ENCODE measurements at places on chromosomes 11 and 22. TPM values are rescaled to one million over a fixed set of nuclear protein-coding genes. Genes with fewer than 3 reads are reported as not detected.

GRCh38 chr11:80519596-80520506 is 1079.0 kb upstream of the TENM4 start:
- DNase-seq, result no peak

DNA sequence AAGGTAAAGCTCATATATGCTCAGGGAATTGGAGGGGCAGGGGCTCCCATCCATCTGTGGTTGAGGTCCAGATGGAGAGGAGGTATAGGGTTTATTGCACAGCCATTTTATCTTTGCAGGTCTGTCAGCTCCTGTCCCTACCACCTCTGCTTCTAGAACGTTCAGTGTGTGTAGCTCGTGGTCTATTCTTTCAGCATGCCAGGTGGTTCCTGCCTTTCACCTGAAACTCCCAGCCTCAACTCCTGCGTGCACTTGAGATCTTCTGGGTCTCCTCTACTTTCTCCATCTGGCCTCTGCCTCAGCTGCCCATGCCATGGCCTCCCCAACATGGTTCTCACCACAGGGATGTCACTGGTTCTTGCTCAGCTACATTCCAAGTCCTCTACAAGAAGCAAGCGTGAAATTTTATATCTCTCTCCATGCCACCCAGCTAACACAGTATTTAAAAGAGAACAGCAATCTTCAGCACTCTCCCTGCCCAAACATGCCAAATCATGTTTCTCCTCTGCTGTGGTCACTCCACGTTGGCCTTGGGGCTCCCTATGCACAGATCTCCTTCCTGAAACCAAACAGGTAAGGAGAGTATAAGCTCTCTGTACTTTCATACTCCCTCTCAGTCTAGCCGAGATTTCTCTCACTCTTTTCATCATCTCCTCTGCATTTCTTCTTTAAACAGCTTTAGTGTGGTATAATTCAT is 157.8 kb upstream of the TRPC6 start:
- DNase-seq, result no peak

DNA sequence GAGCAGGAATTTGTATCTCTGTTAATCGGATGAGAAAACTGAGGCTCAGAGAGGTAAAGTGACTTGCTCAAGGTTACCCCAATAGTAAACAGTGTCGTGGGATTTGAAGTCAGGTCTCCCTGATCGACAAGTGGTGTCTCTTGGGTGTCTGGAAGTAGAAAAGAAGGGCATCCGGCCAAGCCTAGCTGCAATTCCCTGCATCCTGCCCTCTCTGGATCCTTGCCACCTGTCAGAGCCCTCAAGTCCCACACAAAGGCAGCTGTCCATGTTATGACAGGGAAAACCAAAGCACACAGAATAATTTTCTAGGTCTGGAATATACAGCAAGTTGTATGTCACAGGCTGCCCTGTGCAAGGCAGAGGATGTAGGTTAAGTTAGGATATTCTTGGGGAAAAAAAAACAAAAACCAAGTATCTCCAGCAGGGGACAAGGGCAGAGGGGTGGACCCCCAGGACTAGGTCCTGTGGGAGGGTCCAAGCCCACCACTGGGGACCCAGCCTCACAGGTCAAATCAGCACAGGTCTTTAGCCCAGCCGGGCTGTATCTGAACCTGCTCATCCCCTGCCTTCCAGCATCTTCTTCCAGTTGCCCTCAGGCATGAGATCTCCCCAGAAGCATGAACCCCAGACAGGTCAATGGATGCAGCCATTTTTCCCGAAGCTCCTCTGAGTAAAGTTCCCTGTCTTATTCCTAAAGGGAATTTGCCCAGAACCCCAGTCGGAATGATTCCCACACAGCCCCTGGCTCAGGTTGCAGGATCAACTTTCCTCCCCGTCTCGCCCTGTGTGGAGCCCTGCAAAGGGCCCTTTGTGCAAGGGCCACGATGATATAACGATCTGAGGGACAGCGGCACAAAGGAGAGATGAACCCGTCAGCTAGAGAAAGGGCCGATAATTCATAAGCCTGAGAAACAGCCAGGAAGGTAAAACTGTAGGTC is 15.0 kb downstream of the USH1C start:
- no peak for DNase-seq

GRCh38 chr11:61194169-61194671 is 9.1 kb upstream of the PGA3 start:
- no peak for DNase-seq

- no peak for DNase-seq
Observed at GRCh38 chr22:49719046-49719445, 108.6 kb downstream of the BRD1 start.

GRCh38 chr11:107961480-107961879 is 33.2 kb downstream of the RAB39A start:
- no peak for DNase-seq

DNA sequence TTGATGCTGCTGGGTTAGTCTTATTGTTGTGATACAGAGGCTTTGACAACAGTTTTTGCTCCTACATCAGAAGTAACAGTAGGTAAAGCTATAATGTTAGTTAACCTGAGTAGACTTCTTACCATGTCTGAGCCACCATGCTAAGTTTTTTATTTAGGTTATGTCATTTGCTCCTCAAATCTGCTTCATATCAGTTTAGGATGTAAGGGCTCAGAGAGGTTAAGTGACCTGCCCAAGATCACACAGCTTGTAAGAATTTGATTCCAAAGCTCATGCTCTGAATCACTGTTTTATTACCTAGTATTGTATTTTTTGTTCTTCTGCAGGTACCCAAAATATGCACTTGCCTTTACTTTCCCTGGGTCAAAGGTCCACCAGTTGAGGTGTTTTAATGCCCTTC is 161.7 kb downstream of the COMMD9 start:
- DNase-seq, result no peak

YAP1 gene
- polyA plus RNA-seq, result 144 TPM

DNA sequence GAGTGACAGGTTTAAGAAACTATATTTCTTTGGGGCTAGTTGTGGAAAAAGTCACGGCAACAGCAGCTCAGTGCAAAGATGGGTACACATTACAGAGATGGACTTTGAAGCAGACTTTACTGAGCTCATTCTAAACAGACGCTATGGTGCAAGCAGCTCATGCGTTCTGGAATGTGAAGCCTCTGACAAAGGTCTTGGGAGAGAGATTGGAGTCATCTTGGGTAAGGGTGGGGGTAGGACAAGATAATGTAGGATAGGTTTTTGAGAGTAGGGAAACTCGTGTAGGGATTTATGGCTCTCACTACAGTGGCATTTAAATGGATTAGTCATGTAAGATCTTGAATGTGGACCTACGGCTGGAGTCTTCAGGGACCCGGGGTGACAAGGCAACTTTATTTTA is 36.2 kb upstream of the CLMP start:
- no peak for DNase-seq

OR52I2 gene
- not detected for polyA plus RNA-seq

DNA sequence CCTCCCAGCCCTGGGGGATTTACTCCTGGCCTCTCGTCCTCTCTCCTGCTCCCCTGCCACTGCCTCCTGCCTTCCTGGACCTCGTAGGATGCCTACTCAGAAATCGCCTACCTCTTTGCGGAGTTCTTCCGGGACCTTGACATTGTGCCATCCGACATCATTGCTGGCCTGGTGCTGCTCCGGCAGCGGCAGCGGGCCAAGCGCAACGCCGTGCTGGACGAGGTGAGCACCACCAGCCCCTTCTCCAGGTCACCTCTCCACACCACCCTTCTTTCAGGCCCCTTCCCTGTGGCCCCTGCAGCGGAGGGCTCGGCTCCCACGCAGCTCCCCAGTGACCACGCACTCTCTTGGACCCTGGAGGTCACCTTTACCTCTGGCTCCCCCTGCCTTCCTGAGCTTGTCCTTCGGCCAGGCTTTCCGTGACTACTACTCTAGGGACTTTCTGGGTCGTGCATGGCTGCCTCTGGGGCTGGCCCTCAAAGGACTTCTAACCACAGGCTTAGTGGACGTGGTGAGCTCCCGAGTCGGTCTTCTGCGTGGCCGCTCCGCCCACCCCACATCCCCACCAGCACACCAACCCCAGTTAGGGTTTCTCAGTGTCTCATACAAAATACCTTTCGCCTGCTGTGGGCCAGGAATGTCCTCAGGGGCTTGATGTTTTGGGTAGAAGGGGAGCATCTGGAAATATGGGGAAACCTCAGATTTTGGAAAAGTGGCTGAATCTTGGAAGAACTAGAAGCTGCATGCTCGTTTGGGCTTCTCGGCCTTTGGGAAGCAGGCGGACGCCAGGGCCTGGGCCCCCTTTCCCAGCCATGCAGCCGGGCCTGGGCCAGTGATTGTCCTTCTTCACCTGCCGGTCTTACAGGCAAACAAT is 24.1 kb upstream of the MYRF start:
- no peak for DNase-seq

GRCh38 chr11:119852741-119853140 is 123.7 kb upstream of the NECTIN1 start:
- DNase-seq, result no peak

OR56A1 gene
- not detected for polyA plus RNA-seq

OR4D5 gene
- polyA plus RNA-seq, result not detected

DNA sequence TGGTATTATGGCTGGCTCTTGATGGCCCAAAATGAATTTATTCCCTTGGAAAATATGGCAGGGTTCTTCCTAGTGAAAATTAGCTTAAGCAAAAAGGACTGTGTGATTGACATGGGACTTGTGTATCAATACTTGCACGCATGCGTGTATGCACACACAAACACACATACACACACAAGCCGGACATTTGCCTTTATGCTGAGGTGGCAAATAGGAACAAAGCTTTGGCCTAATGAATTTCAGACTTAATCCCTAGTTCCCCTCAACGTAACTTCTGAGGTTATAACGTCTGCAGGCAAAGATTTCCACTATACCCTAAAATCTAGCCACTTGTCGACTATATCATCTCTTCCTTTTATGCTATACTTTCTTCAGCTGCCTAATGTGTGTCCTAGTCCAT is 2.9 kb upstream of the OR52I2 start:
- DNase-seq, result no peak

DNA sequence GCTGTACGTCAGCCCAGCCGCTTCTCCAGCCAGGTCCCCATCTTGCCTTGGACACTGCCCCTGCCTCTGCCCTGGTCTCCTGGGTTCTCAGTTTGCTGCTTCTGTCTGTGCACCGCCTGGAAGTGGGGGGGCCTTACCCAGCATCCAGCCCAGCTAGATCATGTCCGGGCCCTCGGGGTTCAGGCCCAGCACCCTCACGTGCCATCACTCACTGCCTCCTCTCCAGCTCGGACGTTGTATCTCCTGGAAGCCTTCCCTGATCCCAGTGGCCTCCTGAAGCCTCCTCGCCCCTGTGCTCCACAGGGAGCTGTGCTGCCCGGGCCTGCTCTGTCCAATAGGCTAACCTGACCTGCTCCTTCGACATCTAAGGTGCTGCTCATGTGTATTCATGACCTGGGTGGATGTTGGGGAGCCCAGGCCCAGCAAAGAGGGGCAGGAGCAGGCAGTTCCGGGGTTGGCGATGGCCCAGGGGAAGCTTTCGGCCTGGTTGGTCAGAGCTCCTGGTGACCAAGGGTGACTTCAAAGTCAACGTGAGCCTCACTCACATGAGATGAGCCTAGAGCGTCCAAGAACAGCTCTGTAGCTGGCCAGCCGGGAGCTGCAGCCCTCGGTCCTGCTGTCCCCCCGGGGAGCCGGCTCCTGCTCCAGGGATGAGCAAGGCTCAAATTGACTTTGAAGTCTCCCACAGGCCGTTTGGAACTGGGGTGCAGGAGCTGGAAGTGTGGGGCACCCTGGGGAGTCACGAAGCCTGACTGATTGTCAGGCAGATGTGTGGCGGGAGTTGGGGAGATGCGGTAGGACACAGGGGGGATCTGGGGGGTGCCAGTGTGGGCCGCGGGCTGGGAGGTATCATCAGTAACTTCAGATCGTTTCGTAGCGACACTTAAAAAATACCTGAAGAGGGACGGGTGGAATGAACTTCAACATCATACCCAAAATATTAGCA is 5.2 kb upstream of the ASCL2 start:
- no peak for DNase-seq

AGBL2 gene
- 2.2 TPM for polyA plus RNA-seq

KRTAP5-7 gene
- not detected for polyA plus RNA-seq

DNA sequence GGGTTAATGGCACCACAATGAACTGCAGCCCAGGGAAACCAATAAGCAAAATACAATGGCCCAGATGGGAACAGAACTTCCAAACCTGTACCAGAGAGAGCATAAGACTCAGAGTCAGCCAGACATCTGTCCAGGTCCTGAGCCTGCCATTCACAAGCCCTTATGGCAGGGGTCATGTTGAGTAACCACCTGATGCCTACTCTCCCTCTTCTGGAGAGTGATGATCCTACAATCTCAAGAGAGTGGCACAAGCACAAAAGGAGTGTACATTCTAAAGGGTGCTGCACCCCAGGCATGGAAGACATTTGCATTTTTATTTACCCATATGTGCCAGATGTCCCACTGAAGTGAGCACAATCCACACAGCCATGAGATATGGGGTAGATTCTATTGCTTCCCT is 10.6 kb downstream of the TENM4 start:
- DNase-seq, result no peak

MS4A6A gene
- not detected for polyA plus RNA-seq

DNA sequence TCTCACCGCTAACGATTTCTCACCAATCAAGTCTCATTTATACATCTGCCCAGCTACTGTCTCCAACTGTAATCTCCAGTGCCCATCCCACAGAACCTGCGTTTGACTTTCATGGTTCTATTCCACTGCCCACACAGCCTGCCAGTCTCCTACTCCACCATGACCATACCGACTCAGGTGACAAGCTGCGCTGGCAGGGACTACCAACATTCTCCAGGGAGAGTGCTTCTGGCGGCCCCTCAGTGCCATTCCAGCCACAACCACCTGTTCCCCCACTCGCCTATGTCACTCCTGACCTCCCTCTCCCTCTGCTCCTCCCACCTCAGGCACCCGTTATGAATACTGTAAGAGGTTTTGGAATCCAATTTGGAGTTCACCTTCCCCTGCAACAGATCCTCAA is 108.5 kb upstream of the BID start:
- DNase-seq, result no peak
